ENCODE measurements at places on chromosomes 7 and 10.
A peak's percentile ranks its signal among the peaks of the same experiment; 100 is the strongest.

DNA sequence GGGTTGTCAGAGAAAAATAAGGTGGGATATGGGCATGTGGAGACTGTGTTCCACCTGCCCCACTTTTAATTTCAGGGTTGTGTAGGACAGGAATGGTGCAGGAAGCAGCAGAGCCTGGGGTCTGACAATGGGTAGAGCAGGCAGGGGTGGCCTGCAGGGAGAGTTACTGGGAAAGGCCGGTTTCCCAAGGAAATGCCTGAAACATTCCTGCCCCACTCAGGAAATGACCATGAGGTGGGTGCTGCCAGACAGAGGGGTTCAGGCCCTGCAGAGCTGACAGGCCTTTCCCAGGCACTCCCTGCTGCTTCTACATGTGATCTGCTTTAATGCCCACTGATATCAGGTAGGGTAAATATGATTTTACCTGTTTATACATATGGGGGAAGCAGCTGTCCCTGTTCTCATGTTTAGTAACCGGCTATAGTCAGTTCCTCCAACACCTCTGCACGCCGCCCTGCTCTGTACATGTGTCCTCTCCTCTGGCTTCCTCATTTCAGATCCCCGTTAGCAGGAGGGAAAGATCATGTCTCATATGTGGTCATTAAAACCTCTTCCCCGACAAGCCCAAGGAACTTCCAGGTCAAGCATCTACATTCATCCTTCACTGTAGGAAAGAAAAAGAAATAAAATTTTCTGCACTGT lies 118.6 kb upstream of the PRSS58 start:
- no peak for DNase-seq

GRCh38 chr7:36096460-36097095 lies 56.5 kb upstream of the EEPD1 start:
- DNase-seq, result no peak

- no peak for DNase-seq
Measured at GRCh38 chr10:23391821-23392220, 47.1 kb upstream of the OTUD1 start.

- DNase-seq, result no peak
Measured at GRCh38 chr7:121913947-121914675, 41.1 kb downstream of the PTPRZ1 start.

- DNase-seq, result no peak
Measured at GRCh38 chr10:23459308-23459939, 20.5 kb downstream of the OTUD1 start.

GRCh38 chr7:41702635-41703371 lies at the start of gene INHBA:
TSS of gene INHBA (minus strand) at chr7:41703090. CDS start at chr7:41700374, 2,716 bp downstream.
- DNase-seq, result peak; percentile 61

DNA sequence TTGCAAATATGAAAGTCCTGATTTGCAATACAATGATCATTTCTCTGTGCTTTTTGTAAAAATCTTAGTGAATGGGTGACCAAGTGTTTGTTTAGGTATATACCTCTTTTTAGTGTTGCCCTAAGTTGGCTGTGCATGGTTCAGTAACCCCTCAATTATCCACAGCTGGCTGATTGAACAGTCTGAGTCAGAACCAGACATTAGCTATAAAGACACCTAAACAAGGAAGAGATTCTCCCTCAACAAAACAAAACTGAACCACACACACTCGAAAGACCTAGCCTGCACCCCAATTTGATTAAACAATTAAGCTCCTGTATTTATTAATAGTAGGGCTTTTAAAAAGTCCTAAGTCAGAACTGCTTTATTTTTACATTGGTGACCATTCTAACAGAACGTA lies 2.8 kb downstream of the RSBN1L start:
- DNase-seq, result no peak

DNA sequence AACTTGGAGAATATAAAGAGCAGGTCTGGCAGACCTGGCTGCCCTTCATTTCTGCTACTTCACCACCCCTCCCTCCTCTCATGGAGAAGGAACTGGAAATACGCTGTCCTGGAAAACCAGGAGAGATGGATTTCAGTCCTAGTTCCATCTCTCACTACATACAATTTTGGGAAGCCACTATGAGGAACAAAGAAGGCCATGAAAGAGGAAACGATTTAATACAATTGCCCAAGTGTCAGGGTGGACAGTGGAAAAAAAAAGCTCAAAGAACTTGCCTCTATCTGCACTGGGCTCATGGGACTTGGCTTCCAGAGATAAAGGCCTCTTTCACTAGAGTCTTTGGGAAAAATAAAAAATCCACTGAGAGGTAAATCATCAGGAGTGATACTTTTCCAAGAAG lies 561.7 kb downstream of the KCNMA1 start:
- DNase-seq, result no peak

- DNase-seq, result no peak
Measured at GRCh38 chr7:54544527-54545240, 2.5 kb downstream of the VSTM2A start.

DNA sequence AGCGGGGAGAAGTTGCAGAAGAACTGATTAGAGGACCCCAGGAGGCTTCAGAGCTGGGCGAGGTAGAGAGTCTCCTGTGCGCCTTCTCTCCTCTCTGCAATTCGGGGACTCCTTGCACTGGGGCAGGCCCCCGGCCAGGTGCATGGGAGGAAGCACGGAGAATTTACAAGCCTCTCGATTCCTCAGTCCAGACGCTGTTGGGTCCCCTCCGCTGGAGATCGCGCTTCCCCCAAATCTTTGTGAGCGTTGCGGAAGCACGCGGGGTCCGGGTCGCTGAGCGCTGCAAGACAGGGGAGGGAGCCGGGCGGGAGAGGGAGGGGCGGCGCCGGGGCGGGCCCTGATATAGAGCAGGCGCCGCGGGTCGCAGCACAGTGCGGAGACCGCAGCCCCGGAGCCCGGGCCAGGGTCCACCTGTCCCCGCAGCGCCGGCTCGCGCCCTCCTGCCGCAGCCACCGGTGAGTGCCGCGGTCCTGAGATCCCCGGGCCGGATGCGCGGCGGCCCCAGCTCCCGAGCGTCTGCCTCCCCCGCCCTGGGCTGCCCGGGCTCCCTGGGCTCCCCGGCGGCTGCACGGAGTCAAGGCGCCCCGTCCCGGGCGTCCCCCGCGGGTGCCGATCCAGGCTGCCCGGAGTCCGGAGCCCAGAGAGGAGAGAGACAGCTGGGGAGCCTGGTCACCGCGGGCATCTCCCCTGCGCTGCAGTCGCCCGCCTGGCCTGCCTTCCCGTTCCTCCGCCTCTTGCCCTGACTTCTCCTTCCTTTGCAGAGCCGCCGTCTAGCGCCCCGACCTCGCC lies at the start of gene PLAU:
Gene PLAU (plus strand): TSS at position 369 of the 789 bp plus-strand sequence. CDS start 424 bp downstream, outside the sequence.
- no peak for DNase-seq

- peak; percentile 74 for DNase-seq
Measured at GRCh38 chr7:82729172-82730030, 285.8 kb upstream of the CACNA2D1 start.

DNA sequence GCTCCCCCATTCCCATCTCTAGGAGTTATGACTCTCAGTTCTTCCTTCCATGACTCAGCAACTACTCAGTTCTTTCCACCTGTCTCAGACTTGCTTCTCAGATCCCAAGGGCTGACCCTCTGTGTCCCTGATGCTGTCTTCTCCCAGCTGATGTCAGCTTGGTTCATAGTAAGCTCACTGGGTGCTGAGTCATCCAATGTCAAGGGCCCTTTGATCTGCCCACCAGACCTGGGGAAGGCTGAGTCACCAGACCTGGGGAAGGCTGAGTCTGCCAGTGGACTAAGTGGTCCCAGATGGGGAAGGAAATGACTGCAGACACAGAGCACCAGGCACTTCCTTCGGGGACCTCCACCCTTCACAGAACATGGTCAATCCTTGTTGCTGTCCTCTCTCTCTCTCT lies 76.1 kb upstream of the ZEB1 start:
- no peak for DNase-seq

DNA sequence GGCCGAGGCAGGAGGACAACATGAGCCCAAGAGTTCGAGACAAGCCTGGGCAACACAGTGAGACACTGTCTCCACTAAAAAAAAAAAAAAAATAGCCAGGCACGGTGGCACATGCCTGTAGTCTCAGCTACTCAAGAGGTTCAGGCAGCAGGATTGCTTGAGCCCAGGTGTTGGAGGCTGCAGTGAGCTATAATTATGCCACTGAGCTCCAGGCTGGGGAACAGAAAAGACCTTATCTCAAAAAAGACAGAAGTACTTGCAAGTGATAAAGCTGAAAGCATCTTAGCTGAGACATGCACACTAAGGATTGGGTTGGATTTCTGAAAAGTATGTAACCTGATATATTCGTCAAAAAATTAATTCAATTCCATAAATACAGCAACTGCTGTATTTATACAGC lies 68.4 kb downstream of the PPP1R3C start:
- no peak for DNase-seq

DNA sequence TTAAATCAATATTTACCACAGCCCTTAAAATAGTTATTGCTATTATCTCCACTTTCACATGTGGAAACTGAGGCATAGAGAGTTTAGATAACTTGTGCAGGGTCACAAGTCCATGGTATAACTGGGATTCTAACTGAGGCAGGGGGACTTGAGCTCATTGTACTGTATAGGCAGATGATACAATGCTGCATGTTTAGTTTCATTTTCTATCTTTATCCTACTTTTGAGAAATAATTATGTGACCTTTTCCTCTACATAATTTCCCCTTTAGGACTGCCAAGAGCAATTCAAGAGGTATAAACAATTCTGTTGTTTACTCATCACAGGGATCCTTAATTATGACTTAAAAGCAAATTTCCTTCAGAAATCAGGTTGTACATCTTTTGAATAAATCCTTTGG lies 193.1 kb downstream of the SUGCT start:
- no peak for DNase-seq

DNA sequence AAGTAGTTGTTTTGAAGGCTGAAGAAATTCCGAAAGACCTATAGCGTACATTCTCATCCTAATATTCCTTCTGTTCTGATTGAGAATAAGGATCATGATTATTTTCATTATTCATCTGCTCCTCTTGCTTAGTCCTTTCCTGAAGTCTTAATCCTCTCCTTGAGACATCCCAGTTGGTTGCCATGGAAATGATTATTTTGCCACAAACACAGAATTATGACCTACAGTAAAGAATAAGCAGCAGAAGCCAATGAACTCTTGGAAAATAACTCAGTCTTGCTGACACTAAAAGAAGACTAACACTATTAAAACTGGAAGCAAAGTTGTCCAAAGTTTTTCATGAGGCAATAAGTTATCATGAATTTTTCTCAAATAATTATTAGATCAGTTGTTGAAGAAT lies 47.8 kb upstream of the JAZF1 start:
- DNase-seq, result no peak

- DNase-seq, result no peak
Measured at GRCh38 chr10:6563731-6564130, 16.3 kb downstream of the PRKCQ start.

DNA sequence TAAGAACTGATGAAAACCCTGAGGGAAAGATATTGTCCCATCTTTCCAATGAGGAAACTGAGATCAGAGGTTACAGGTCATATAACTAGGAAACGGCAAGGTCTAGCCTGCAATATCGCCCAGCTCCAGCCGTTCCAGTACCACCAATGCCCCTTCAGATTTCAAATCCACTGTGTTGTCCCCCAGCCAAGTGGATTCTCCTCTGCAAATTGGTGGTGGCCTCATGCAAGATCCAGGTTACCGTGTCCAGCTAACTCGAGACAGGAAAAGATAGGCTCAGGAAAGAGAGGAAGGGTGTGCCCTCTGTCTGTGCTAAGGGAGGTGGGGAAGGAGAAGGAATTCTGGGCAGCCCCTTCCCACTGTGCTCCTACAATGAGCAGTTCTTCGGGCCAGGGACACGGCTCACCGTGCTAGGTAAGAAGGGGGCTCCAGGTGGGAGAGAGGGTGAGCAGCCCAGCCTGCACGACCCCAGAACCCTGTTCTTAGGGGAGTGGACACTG lies 25.3 kb downstream of the PRSS2 start:
- no peak for DNase-seq

- no peak for DNase-seq
Measured at GRCh38 chr10:15632456-15633091, 87.1 kb downstream of the ITGA8 start.

DNA sequence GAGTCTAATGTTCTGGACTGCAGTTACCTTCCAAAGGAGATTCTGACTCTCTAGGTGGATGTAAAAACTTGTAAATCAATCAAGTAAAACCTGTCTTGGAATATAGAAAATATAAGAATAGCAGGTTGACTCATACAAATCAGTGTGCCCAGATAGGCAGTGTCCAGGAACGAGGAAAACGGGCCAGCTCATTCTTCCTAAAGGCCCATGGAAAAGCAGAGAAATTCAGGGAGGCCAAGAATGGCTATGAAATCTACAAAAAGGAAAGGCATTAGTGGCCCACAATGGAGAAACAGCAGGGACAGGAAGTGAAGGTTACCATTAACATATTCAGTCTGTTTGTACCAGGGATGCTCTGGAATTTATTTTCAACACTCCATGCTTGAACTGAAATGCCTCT lies 14.9 kb downstream of the GLI3 start:
- no peak for DNase-seq

DNA sequence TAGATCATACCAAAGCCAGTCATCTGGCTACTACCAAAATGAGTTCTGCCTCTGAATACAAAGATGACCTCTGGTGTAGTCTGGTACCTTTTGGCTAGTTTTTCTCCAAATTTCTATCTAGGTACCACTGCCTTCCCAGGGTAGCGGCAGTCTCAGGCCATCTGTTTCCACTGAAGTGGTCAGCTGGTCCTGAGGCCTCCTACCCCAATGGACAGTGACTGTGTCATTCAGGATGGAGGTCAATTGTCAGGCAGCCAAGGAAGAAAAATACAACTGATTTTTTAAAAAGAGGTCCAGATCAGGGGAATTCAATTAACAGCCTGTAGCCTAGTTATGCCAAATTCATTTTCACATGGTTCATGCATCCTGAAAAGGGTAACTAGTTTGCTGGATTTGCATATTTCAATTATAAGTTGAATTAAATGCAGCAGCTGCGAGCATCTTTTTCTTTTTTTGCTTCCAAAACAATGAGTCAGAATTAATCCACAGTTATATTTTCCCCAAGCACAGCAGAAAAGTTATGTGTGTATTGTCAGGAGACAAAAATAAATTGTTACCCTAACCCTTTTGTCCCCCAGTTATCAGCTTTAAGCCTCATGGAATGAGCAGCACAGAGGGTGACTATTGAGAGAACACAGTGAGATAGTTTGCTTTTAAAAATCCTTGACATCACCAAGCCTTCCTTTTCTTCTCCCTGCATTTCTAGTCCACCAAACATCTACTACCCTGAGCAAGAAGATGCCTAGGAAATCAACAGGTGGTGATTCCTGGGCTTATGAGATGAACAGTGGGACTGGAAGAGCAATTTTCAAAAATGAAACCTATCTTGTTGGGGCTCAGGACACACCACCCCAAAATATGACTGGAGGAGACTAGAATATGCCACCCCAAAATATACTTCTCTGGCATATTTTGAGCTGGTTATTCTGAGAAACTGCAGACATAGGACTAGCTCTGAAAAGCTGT lies 27.7 kb downstream of the BCCIP start:
- DNase-seq, result no peak

DNA sequence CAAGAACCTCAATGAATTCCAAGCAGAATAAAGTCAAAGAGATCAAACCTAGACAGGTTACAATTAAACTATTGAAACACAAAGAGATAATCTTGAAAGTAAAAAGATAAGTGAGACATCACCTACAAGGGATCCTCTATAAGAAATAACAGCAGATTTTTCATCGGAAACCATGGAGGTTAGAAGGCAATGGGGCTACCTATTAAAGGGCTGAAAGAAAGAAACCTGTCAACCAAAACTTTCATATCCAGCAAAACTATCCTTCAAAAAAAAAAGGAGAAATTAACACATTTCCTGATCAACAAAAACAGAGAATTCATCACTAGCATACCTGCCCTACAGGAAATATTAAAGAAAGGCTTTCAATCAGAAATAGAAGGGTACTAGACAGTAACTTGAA lies 244.9 kb downstream of the ARHGAP12 start:
- DNase-seq, result no peak

GRCh38 chr7:30475580-30475979 lies 3.0 kb downstream of the NOD1 start:
- DNase-seq, result no peak

GRCh38 chr10:122113161-122113944 lies 124.4 kb downstream of the TACC2 start:
- peak; percentile 70 for DNase-seq
